Cortex of kidney (tissue), 1 donor: ENCODE measurements at places on chromosomes 1 and 21.

GRCh38 chr1:162663589-162664106, 31.4 kb downstream of the DDR2 start:
- DNase-seq: no peak

DNA sequence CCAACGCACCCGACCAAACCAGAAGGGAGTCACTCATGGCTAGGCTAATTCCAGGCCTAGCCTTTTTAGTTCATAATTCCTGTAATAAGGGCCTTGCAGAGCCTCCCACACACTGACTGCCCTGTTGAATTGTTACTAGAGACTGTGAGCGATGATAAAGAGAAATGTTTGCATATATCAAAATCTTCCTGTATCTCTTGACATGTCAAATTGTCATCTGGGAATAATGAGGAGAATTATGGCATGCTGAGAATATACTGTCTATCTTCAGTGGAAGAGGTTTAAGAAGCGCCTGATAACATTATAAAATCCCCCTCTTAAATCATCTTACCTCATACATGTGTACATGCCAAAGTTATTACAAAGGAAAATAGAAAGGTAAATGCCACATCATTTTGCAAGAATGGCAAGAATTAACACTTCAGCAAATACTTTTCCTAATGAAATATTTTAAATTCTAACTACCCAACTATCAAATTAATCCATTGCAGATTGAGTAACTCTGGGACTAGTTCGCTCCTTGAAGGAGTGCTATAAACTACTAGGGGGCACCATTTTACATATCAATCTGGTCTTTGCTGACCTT, 144.1 kb downstream of the CENPF start:
- no peak for DNase-seq

DNA sequence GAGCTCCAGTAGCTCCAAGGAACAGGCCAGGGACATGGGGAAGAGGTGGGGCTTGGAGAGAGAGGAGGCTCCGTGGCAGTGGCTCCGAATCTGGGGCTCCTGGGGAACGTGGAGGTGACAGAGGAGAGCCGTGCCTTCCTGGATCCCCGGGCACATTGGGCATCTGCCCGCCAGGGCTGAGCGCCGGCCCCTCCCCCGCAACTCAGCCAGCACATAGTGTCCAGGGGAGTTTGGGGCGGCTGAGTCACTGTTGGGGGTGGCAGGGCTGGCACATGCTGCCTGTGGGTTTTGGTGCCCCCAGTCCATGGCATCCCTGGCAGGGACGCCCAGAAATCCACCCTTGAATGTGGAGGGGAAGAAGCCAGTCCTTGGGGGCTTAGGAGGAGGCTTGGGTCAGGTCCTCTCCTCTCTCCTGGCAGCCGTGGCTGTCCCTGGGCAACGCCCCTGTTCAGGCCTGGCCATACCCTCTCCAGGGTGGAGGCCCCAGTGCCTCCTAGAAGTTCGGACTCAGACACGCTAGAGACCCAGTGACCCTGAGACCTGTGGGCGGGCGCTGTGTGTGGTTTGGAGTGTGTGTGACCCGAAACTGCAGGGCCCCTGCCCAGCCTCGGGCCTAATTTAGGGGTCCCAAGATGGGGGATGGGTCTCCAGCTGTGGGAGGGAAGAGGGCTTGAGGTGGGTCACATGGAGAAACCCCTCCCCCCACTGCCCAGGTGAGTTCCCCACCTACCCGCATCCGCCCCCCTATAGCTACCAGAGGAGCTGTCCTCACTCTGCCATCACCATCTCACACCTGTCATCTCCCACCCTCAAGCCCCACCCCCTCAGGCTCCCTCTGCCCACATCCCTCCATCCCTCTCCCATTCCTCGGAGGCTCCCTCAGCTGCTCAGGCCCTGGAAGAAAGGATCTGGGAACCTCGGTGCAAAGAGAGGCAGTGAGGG, 1.6 kb downstream of the HSPB7 start:
- DNase-seq: no peak

DNA sequence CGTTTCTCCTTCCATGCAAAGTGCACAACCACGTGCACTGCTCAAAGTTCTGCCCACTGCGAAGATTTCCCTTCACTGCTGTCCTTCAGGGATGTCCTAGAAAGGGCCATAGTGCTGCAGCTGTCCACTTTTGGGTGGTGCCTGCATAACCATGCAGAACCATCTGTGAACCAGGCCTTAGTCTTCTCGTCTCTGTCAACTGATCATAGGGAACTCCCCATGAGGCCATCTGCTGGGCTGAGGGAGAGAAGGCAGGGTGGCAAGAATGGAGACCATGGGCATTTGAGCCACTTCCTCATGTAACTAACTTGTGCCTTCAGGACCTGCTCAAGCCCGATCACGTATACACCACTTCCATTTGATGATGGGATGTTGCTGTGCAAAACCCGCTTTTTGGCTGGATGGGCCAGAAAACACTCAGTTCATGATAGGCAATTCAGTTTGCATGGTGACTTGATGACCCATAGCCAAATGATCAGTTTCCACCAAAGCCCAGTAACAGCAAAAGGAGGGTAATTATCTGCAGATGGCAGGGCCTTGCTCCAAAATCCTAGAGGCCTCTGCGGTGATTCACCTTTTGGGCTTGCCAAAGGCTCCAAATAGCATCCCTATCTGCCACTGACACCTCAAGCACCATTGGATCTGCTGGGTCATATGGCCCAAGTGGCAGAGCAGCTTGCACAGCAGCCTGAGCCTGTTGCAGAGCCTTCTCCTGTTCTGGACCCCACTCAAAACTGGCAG, 9.5 kb downstream of the ST6GALNAC5 start:
- no peak for DNase-seq

- DNase-seq: no peak
Observed at GRCh38 chr1:234295068-234295467, 78.2 kb upstream of the COA6 start.

DNA sequence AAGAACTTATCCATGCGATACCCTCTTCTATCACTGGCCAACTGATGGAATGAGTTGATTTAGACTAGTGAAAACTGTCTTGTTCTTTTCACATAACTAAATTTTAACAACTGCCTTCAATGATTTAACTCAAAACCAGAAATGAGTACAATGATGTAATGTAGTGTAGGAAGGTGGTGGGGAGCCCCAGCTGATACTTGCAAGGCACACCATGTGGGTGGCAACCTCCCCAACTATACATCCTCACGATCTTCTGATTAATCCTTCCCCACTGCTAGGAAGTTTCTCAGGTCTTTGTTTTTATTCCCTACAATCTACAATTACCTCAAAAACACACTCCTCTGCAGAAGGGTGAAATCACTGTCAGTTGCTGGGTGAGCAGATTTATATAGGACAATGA, 100.7 kb downstream of the KCTD3 start:
- no peak for DNase-seq
